ENCODE measurements at places on chromosomes 16 and 17.

- no peak for DNase-seq
Observed at GRCh38 chr17:58373923-58374322, 21.9 kb upstream of the SUPT4H1 start.

- DNase-seq = no peak
Observed at GRCh38 chr16:74888232-74888862, 96.6 kb downstream of the WDR59 start.

DNA sequence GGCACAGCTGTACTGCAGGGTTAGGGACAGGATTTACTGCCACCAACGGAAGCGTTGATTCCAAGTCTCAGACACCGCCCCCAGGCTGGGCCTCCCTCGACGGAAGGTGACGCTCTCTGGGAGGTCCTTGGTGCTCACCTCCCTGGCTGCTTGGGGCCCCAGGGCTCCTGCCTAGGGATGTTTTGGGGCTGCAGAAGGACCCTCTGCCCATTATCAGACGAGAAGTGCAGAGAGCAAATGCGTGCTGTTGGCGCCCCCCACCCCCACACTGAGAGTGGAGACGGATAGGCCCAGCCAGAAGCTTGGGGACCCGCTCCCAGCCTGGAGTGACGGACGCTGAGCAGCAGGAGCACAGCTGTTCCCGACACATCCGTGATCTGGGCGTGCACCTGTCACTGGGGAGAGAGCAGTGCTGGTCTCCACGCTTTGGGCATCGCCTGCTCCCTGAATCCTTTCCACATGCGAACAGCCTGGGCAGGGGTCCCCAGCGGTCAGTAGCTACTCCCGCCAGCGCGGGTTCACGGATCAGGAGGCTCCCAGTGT is 5.1 kb upstream of the SOX8 start:
- no peak for DNase-seq

GRCh38 chr17:51371732-51372151 is 111.4 kb downstream of the UTP18 start:
- peak; percentile 81 for DNase-seq

GRCh38 chr17:835263-835662 is 53.1 kb downstream of the MRM3 start:
- DNase-seq = no peak

GRCh38 chr16:71746442-71747046 is 22.0 kb upstream of the PHLPP2 start:
- peak; percentile 20 for DNase-seq

GRCh38 chr17:3885970-3886369 is 6.9 kb downstream of the CAMKK1 start:
- DNase-seq = peak; percentile 22

DNA sequence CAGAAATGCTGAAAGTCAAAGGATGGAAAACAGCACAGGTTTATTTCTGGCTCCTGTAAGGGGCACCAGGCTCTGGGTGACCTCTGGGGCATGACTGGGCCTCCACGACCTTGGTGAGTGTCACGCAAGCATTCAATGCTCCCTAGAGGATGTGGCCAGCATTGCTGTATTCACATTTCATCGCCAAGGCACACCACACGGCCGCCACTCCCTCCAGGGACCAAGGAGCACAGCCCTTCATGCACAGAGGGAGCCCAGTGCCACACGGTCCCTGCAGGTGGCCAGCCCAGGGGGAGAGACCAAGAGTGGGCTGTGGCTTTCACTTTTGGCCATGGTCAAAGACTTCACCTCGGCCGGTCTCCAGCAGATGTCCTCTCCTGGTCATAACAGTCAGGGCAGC is 137.4 kb upstream of the TNRC6C start:
- peak; percentile 5 for DNase-seq

DNA sequence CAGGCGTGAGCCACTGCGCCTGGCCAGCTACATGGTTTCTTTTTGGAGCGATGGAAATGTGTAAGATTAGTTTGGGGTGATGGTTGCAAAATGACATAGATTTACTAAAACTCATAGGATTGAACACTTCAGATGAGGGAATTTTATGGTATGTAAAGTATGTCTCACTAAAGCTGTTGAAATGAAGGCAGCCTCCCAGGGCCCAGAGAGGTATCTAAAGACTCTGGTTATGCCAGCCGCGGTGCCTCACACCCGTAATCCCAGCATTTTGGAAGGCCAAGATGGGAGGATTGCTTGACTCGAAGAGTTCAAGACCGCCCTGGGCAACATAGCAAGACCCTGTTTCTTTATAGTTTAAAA is 254.9 kb downstream of the PARN start:
- DNase-seq = no peak

DNA sequence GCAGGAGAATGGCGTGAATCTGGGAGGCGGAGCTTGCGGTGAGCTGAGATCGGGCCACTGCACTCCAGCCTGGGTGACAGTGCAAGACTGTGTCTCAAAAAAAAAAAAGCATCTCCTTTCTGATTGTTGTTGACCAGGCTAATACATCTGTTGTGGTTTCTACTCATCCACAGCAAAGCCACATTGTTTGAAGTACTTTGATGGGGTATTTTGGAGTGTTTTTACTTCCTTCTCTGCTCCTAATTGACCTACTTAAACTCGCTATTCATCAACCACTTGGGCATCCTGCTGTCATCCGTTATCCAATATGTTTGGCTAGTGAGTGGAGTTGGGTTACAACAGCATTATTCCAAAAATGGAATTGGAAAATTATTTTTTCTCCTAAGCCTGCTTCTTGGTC is 3.5 kb upstream of the CDC27 start:
- DNase-seq = peak; percentile 92

DNA sequence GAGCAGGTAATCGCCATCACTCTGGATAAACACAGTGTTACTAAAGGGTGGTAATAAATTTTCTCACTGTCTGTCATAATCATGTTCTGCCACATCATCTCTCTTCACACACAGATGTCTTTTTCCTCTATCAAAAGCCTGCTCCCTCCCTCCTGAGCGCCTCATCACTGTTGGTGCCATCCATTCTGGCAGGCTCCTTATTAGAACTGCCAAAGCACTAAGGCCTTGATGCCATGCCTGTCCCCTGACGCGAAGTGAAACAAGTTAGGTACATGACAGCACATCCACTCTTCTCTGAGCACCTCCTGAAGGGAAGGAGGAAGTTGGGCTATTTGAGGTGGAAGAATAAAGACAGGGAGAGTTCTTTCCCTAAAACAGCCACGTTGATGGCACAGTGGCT is 38.2 kb upstream of the AXIN2 start:
- no peak for DNase-seq

GRCh38 chr17:11240041-11240840 is 772 bp upstream of the SHISA6 start:
- no peak for DNase-seq

- DNase-seq = no peak
Observed at GRCh38 chr16:74511961-74512360, 90.7 kb upstream of the CLEC18B start.

DNA sequence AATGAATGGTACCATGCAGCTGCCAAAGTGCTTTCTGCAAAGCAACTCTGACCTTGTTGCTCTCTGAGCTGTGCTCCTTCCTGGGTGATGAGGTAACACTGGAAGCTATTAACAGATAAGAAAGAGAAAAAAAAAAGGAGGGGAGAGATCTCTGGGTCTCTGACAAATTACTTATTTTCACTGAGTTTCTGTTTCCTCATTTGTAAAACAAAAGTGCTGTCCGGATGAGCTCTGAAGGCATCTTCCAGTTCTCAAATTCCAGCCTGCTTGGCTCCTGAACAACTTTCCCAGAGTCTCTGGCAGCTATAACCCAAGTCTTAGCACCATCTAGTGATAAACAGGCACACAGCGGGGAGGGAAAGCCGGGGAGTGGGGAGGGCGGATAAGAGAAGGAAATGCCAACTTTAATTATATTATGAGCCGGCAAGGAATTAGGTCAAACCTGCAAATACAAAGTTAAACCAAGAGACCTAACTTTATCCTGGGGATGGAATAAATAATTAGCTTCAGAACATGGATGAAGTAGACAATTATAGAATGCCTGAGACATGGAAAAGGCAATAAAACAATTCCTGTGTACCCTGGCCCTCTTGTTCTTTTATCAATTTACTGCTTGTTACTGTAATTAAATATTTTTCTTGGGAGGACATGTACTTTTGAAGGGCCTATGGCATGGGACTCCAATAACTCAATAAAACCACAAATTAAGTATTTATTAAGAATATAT is 61.3 kb upstream of the KIFC3 start:
- DNase-seq = peak; percentile 25

- DNase-seq = no peak
Observed at GRCh38 chr16:56479469-56479868, 28.1 kb downstream of the OGFOD1 start.

GRCh38 chr16:89135166-89135565 is 36.4 kb upstream of the CDH15 start:
- DNase-seq = no peak

- peak; percentile 20 for DNase-seq
Observed at GRCh38 chr16:785563-786535, 2.3 kb downstream of the RPUSD1 start.

DNA sequence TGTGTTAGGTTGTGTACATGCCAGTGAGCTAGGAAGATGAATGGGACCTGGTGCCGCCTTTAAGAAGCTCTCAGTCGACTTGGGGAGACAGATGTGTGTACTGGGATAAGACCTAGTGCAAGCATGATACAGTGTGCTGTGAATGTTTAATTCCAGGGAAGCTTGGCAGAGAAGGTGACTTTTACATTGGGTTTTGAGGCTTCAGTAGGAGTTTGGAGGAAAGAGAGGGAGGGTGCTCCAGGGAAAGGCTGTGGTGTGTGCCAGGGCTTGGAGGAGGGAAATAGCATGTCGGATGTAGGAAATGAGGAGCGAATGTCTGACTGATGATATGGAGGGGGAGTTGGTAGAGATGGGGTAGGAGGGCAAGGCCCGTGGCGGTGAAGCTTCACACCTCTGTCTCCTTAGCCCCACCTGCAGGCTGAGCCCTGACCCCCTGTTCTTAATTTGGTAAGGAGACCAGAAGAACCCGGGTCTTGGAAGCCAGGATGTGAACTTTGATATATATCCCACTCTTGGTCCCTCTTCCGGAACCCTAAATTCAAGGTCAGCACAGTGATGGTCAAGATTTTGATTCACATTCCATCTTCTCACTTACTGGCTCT is 76.6 kb downstream of the PLCG2 start:
- DNase-seq = no peak
